ENCODE measurements at places on chromosomes 4 and X. TPM values are rescaled to one million over a fixed set of nuclear protein-coding genes. Genes with fewer than 3 reads are reported as not detected.

GRCh38 chr4:152269448-152270191 lies 266.3 kb downstream of the FBXW7 start:
- no peak for DNase-seq

GRCh38 chrX:42691196-42691595 lies 86.8 kb downstream of the PPP1R2C start:
- no peak for DNase-seq

DNA sequence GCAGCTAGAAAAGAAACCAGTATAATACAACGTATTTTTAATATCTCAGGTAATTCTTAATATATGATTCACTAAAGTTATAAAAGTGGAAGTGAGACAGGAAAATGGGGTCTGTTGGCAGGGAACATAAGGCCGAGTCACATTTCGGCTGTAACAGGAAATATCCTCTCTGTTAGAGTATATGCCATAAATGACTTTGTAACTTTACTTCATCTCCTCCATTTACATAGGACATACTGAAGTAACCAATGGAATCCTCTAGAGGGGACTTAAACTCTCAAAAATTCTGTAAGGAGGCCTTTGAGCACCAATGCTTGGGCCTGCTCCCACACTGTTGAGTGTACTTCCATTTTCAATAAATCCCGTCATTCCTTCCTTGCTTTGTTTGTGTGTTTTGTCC lies 71.3 kb downstream of the ANKRD17 start:
- peak; percentile 1 for DNase-seq

- DNase-seq: no peak
Measured at GRCh38 chr4:143451186-143451585, 62.3 kb upstream of the SMARCA5 start.

DNA sequence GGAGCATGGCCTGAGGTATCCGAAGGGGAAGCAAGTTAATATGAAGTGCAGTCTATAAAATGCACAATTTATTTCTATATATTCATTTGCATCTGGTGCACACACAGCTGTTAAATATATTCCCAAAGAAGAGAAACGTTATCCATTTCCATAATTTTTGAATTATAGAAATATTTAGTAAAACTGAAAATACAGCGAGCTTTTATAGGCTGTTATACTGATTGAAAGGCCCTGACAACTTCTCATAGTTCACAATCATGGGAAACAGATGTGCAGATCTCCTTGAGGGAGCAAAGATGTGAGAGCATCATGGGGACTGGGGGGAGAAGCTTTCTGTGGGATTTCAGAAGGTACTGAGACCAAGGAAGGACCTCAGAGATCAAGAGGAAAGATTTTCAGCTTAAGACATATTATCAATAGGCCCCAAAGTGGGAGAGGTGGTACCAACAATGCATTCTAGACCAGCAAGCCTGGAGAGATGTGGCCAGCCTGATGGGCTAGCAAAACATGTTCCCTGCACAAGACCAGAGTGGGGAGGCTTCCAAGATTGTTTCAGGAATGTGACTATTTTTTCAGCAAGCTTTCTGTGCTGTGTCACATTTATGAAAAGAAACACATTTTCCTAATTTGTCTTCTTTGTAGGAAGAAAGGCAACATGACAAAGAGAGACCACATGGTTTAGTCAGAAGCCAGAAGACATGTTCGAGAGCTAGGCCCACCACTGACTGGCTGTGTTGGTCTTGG lies 256.0 kb upstream of the SFRP2 start:
- DNase-seq: no peak

DNA sequence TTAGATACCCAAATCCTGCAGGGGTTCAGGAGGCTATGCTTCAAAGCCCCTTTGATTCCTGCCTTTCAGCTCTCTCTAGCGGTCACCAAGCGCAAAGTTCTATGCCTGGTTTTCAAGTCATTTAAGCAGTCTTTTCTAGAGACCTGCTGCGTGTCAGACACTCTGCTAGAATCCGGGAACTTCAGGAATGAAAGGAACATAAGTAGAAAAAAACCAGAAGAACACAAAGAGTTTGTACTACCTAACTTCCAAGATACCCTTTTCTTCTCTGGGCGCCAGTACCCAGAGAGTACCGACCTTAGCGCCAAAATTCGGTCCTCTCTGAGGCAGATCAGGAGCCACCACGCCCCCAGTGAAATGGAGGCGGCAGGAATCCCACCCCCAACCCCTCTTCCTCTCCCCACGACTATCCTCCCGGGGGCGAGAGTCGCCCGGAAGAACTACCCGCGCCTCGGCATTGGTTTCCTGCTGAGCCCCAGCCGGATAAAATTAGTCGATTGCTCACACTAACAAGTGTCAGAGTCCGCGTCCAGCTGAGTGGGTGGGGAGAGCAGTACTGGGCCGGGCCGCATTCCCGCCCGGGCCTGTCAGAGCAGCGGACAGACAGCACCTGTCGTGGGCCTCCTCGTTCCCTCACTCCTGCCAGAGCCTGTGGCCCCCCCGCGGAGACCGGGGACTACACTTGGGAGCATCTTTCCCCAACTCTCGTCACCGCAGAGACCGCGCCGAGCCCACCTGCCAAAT lies 78.8 kb downstream of the RLIM start:
- peak; percentile 11 for DNase-seq

- DNase-seq: no peak
Measured at GRCh38 chr4:120673696-120674095, 248.8 kb downstream of the PRDM5 start.

DNA sequence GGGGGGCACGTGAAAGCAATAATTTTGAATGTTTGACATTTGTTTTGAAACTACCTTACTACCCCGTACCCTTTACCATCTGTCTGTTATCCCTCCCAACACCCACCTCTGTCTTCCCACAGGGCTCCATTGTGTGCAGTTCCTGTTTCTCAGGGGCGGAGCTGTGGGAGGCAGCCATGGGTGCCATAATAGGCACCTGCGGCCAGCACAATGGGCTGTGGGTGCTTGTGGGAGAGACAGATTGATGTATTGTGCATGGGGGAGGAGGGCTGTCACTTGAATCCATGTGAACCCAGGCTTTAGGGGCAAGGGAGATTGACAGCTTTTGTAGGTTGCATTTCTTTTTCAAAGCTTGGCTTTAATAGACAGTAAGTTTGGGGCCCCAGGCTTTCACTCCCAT lies 122.6 kb upstream of the CXorf66 start:
- DNase-seq: no peak

GRCh38 chr4:4554234-4554633 lies 12.4 kb upstream of the STX18 start:
- DNase-seq: peak; percentile 44

GRCh38 chr4:37983951-37984350 lies 23.8 kb downstream of the PTTG2 start:
- no peak for DNase-seq

GRCh38 chr4:180031330-180031729 lies 2211.9 kb upstream of the TENM3 start:
- no peak for DNase-seq

GRCh38 chr4:189660722-189661360 lies 279.8 kb upstream of the FRG1 start:
- DNase-seq: no peak

- DNase-seq: no peak
Measured at GRCh38 chr4:121789455-121789854, 11.7 kb upstream of the EXOSC9 start.

DNA sequence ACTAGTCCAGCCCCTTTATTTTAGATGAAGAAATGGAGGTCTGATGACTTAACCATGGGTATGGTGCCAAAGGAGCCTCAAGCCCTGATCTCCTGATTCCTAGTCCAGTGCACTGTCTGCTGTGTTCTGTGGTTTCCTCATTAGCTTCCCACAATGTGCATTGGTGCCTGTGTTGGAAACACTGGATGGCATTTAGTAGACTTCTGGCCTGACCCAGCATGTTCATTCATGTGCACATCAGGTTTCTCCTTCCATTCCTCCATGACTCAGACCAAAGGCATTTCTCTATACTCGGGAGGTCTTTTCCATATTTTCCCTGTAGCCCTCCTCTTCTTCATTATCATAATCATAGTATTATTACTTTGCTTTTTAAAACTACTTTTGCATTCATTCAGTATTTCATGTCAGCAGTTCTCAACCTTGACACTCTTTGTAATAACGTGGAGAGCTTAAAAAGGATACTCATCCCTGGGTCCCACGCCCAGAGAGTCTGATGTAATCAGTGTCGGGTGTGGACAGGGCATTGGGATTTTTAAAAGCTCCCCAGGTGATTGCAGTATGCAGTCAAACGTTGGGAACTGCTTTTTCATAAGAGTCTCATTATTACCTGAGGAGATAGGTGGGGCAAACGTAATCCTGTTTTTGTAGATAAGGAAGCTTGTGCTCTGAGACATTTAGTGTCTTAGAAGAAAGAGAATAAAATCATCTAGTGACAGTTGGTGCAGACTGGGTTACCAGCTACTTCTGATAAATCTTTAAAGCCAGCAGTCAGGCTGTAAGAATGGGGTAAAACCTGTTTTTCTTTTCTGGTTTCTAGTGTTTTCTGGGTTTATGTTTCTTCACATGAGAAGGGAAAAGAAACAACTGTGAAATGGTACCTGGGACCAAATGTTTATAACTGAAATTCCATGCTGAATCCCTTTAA lies 40.9 kb upstream of the XK start:
- no peak for DNase-seq

GRCh38 chrX:49809891-49810632 lies 19.0 kb upstream of the PAGE4 start:
- no peak for DNase-seq

DNA sequence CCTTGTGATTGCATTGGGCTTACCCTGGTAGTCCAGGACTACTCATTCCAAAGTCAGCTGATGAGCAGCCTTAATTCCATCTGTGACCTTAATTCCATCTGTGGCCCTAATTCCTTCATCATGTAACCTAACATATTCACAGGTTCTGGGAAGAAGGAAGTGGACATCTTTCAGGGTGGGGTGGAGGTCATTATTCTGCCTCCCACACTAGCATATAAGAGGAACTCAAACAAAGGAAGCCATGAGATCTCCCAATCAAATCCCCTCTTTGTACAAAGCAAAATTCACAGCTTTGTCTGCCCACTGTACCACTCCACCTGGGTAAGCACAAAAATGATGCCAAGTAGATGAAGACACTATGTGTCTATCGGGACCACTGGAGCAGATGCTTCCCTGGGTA lies 87.3 kb downstream of the SLC2A9 start:
- DNase-seq: no peak

GRCh38 chrX:133789829-133790228 lies 195.6 kb downstream of the GPC3 start:
- DNase-seq: no peak

RS1 gene
- not detected for total RNA-seq

ATP1B4 gene
- total RNA-seq: not detected

XPNPEP2 gene
- total RNA-seq: not detected

PPEF2 gene
- total RNA-seq: not detected

WDR44 gene
- total RNA-seq: 6.2 TPM

SULT1B1 gene
- 0.10 TPM for total RNA-seq

PWWP3B gene
- total RNA-seq: not detected

HS3ST1 gene
- total RNA-seq: not detected

TMEM150C gene
- 2.5 TPM for total RNA-seq

PABPC5 gene
- total RNA-seq: not detected

NPY1R gene
- total RNA-seq: 1.4 TPM
